ENCODE measurements at places on chromosomes 16 and 17.

- no peak for DNase-seq
Measured at GRCh38 chr16:46883353-46883689, 841 bp upstream of the GPT2 start.

DNA sequence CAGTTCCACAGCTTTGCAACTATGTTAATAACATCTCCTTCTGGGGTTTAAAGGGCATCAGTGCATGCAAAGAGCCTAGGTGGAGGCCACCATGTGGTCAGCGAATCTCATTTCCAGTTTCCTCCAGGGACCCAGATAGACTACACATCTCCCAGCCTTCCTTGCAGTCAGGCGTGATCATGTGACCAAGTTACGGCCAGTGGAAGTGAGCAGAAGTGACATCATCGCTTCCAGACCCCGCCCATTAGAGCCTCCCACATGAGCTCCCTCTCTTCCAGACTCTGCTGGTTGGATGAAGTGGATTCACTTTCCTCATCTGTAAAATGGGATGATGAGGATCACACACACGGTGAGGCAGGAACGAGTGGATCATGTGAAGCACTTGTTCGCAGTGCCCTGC, 27.4 kb upstream of the KDM8 start:
- DNase-seq = no peak

DNA sequence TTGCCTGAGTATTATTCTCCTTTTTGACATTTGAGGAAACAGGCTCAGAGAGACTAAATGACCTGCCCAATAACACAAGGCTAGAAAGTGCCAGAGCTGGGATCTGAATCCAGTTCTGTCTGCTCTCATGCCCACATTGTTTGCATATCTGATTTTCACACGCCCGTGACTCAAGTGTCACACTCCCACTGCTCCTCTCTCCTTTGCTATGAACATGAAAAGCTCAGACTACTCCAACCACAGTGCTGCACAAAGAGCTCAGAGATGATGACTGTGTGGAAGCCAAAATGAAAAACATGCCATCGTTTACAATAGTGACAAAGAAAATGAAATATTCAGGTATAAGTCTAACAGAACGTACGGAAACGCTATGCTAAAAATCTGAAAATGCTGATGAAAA, 107.9 kb downstream of the SMG6 start:
- no peak for DNase-seq

DNA sequence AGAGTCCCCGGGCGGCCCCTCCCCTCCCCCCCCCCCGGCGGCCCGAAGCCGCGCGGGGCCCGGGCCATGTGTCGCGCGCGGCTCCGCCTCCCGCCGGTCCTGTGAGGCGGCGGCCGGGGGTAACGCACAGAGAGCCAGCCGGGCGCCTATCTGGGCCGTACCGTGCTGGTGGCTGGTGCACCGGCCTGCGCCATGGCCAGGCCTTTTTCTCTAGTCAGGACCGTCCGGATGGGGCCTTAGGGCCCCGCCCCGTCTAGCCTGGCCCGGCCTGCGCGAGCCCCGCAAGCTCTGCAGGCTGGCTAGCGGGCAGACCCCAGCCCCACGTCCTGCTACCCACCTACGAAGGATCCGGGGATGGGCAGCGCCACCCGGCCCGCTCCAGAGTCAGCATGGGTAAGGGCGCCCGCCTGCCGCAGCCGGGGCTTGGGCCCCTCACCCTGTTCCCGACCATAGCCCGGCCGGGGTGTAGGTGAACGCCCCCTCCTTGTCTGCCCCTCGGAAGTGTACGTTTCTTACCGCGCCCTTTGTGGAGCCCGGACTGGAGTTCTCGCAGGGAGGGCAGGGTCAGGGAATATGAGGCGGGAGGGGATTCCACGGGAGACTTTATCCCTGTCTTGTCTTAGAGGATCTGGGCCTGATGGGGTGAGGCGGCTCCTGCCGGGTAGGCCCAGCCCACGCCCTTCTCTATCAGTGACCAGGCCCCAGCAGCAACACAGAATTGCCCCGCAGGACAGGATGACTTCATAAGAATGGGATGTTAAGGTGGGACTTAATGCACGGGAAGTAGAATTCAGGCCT, at the start of gene CENPT:
Gene CENPT (minus strand): TSS at position 630 of the 798 bp plus-strand sequence. CDS start 13,834 bp downstream, outside the sequence.
- DNase-seq = peak; percentile 64

DNA sequence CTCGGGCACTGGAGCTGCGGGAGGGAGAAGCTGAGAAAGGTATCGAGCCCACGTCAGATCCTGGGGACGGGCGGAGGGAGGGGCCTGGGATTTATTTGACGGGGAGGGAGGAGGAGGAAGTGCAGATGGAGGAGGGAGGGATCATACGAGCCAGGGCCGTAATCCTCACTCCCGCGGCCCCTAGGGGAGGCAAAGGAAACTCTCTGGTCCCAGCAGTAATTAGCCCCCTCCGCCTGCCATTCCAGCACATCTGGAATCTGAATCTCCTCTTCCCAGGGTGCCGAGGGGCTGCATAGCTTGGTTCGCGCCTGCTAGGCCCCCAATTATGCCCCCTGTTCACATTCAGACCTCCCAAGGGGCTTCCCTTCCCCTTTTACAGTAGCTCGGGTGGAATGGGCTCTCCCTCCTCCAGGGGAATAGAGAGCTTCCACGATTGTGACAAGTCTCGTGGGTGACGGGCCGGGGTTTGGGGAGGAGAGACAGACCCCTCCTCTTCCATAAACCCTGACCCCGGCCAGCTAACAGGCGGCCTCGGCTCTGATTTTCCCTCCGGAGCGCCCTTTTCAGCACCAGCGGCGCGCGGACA, at the start of gene SEZ6L2:
Gene SEZ6L2 (minus strand): TSS at position 35 of the 586 bp plus-strand sequence. CDS start 531 bp downstream, outside the sequence.
- DNase-seq = no peak

DNA sequence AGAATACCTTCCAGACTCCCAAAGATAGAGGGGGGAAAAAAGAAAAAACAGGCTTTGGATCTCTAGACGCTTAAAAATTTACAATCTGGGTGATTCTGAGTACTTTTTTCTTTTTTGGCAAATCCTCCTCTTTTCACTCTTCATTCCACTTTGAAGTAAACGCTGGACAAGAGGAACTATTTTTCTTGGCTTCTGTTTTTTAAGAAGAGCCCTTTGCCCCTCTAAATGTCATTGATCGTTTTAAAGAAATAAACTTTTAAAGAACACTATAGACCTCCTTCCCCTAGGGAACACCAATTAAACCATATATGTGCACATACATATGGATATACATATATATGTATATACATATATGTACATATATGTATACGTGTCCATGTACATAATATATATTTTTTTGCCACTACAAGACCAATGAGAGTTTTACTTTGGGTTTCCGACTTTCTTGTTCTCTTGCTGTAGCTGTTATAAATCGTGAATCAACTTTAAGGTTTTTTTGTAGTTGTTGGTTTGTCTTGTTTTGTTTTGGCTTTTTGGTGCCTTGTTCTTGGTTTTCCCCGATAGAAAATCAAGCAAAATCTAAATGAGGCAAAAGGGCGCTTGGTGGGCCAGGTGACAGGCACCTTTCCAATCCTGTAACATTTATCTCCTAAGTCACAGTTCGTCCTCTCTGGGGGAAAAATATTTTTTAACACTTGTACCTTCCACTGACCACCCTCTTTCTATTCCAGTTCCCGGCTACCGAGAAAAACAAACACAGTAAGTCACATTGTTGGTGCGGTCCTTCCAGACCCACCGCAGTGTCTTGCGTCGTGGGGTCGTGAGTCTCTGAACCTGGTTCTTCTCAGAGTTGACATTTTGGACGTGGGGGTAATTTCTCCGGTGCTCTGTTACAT, 4.4 kb downstream of the FOXF1 start:
- no peak for DNase-seq

DNA sequence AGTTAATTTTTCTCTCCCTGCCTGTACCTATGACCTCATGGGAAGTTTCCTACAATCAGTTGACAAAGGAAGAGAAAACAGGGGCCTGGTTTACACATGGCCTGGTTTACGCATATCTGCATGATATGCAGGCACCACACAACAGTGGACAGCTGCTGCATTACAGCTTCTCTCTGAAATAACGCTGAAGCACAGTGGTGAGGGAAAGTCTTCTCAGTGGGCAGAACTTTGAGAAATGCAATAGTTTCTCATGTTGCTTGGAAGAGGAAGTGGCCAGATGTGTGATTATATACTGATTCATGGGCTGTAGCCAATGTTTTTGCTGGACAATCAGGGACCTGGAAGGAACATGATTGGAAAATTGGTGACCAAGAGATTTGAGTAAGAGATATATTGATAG, 324.1 kb upstream of the GOT2 start:
- DNase-seq = no peak

DNA sequence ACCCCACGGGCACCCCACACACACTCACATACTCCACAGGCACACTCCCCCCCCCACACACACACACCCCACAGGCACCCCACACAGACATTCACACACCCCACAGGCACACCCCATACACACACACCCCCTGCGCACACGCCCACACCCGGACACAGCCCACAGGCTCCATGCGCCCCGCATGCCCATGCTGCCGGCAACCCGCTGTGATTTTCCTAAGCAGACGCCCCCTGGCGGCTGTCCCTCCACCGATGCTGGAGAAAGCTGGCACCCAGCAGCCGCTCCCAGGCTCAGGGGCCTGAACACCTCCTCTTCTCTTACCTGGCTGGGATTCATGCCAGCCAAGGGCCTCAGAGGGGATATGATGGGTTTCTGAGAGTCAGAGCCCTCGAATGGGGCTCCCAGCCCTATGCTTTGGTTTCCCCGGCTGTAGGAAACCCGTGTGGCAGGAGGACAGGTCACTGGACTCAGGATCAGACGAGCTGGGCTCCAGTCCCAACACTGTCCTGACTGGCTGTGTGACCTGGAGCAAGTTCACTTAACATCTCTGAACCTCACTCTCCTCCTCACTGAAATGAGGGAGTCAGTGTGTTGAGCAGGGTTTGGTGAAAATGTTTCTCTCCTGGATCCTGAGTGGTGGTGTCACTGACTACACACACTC, 19.6 kb upstream of the TNFRSF13B start:
- DNase-seq = peak; percentile 83

DNA sequence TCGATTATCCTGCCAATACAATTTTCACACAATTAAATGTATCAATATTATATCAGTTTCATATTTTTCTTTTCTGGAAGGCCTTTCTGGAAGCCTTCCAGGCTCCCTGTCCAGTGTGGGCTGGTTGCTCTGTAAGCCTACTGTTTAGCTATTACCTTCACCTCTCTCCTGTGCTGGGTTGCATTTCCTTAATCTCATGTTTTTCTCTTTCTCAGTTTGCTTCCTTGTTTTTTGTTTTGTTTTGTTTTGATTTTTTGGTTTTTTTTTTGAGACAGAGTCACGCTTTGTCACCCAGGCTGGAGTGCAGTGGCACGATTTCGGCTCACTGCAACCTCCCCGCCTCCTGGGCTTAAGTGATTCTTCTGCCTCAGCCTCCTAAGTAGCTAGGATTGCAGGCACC, 6.8 kb downstream of the SEPHS2 start:
- no peak for DNase-seq

DNA sequence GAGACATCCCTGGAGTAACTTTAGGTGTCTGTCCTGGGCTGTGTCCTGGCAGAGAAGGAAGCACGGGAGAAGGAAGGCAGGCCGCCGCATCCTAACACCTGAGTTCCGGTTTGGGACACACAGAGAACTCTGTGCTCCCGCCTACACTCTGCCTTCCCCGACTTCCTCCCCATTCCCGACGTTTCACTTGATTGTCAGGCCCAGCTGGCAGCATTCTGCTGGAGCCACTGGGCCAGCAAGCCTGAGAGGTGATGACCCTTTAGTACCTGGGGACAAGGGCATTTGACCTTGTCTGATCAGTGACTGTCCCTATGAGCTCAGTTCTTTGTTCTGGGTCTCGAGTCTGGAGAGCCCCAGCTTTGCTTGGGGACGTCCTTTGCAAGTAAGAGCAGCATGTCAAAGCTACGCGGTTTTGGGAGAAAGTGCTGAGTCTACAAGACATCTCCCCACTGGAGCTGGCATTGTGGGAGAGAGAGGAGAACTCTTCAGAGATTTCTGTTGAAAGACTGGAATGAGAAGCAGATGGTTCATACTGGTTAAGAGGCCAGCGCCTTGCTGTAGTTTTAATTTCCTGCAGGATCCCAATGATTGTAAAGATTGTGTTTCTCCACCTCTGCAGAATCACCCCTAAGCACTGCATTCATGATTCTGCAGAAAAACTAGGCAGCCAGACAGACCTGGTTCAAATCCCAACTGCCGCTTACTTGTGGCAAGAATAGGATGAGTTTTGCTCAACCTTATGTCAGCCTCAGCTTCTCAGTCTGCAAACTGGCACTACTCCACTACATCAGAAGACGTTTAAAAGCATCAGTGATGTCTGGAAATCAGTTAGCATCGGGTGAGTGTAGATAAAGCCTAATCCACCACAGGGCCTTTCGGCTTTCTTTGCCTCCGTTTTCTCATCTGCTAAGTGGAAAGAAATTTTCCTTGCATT, 20.6 kb downstream of the ABAT start:
- no peak for DNase-seq

DNA sequence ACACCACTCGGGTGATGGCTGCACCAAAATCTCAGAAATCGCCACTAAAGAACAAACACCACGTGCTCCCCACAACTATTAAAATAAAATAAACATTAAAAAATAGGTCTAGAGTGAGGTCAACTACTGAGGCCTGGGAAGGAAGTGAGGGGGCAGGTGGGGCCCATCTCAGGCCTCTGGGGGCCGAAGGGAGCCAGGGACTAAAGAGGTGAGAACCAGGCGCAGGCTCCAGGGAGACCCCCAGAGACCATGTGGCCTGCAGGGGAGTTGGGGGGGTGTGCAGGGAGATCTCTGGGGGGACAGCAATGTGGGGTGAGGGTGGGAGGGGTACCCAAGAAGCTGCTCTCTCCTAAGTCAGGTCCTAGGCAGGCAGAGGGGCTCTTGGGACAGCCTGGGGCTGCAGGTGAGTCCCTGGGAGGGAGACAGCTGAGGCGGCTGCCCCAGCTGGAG, 111.3 kb upstream of the SMURF2 start:
- DNase-seq = no peak

GRCh38 chr16:54526916-54527315, 240.3 kb upstream of the IRX3 start:
- DNase-seq = no peak

DNA sequence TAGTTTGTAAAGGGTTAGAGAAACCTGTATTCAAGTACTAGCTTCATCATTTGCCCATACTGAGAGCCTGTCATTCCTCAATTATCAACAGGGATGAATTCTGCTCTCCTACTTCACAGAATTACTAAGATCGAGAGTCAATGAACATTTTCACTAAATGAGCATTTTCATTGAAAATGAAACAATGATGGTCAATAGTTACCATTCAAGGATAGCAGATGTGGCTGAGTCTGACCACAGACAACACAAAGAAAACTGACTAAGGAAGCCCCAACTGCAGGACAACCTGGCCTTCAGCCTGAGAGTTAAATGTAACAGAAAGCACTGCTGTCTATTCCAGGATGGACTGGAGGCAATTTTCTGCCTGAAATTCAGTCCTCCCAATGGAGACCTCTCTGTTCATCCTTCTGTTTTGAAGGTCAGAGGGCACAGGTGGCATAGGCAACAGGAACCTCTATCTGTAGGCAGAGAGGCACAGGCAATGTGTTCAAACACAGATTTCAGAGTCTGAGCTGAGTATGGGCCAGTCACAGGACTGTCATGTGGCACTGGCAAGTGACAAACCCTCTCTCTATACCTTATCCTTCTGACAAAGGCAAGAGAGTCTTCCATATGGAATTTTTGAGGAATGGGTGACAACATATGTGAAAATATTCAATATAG, 19.5 kb downstream of the TRAF4 start:
- no peak for DNase-seq

GRCh38 chr16:57802341-57803133, at the start of gene KIFC3:
TSS of gene KIFC3 (minus strand) at chr16:57802491. CDS start at chr16:57798243, 4,248 bp downstream.
- peak; percentile 62 for DNase-seq

- no peak for DNase-seq
Measured at GRCh38 chr17:39283896-39284295, 58.2 kb upstream of the STAC2 start.

- DNase-seq = no peak
Measured at GRCh38 chr17:70308618-70309017, 139.3 kb downstream of the KCNJ2 start.

Data from activated CD4-positive, alpha-beta T cell treated with anti-CD3 and anti-CD28 coated beads, Interleukin-2, amount 50 U/mL, for 1 hour (primary cell).